Iris pigment epithelial cell (primary cell): ENCODE measurements at places on chromosomes 6 and 20.

GRCh38 chr6:151822252-151823111 lies 15.0 kb downstream of the ESR1 start:
- DNase-seq: no peak

DNA sequence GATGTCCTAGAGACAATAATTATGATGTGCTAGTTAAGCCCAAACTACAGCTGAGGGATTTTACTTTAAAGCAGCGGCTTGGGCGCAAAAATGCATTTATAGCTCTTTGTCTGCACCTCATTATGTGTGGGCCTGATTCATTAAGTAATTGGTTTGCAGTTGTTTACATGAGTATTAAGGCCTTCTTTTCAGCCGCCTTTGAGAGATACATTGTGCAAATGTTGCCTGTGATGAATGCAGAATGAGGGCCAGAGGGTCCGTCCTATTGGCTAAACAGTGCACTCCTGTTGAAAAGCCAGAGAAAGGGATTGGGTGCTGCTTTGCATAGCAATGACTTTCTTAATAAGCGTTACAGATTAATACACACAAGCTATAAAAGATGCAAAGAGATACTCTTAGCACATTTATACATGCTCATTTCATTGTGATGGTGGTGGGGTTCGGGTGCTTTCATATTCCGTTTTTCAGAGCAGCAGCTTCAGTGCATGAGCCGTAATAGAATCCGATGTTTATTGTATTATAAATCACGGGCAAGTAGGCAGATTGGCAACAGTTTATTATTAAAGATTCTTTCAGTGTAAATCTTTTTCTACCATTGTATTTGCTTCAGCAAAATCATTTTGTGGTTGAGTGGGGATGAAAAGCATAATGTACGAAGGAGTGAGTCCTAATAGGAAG lies 68.2 kb upstream of the XRN2 start:
- DNase-seq: no peak

DNA sequence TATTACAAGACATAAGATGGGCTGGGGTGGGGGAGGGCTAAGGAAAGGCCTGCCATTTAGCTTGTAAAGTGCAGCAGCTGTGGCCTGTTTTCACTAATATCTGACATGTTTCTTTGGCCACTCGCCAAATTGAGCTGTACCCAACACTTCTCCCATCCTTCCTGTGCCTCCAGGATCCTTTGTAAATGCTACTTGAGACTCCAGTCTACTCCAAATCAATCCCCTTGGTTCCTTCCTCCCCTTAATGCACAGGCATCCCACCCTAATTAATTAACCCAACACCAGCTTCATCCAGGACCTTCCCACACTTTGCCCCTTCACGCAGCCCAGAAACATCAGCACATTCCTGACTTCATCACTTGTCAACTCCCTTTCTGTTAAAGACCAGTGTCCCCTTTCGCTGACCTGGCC lies 55.0 kb upstream of the TCF21 start:
- DNase-seq: no peak

DNA sequence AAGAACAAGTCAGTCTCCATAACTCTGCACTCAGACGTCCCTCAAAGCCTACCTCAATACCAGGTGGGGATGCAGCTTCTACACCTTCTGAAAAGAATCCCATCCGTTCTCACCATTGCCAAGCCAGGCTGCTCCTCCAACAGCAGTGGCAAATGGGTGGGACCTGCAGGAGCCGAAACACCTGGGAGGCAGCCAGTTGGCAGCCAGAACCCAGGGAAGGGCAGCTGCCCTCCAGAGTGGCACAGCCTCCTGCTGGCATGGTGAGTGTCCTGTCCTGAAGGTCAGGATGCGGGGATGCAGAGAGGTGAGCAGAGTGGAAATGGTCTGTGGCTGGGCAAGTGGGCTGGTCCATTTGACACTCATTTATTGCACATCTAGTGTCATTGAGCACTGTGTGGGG lies 210.6 kb upstream of the CDH4 start:
- DNase-seq: no peak

DNA sequence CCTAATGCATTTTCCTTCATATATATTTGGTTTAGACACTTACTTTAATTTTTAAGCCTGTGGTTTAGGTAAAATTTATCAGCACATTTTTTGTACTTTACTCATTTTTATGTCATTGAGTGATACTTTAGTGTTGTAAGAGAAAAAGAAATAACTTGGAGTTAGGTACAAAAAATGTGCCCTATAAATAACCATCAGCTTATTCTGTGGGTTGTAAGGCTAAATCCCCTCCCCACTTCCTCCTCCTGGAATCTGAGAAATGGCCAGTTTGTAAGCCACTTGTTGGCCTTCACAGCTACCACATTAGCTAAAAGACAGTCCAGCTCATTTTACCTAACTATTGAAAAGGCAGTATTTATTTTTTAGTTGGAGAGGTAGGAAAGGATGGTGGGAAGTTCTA lies 576.3 kb downstream of the PKHD1 start:
- DNase-seq: peak; percentile 59

GRCh38 chr6:33619166-33619840 lies 1.8 kb upstream of the ITPR3 start:
- no peak for DNase-seq

DNA sequence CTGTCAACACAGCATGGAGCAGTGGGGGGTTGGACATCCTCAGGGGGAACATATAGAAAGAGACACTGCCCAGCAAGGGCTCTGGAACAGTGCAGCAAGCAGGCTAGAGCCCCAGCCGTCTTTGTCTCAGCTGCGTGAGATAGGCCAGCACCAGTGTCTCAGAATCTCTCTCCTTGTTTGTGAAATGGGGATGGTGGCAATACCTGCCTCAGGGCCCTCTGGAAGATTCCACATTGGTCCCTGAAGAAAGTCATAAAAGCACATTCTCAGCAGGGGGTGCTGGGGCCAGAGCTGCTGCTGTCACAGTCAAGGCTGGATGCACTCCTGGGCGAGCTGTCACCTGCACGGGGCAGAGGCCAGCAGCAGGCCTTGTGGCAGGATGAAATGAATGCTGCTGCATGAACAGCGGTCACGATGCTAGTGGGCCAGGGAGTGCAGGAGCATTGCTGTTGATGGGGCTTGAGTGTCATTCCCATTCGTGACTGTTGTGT lies 121.7 kb downstream of the SYCP2 start:
- DNase-seq: no peak

DNA sequence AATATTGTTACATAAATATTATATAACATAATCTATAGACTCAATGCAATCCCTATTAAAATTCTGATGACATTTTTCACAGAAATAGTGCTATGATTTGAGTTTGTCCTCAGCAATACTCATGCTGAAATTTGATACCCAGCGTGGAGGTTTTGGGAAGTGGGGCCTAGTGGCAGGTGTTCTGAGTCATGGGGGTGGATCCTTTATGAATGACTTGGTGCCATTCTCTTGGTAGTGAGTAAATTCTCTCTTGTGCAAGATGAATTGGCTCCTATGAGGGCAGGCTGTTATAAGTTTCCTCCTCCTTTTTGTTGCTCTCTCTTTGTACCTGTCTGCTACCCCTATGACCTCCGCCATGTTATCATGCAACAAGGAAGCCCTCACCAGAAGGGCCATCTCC lies 65.8 kb downstream of the SHPRH start:
- DNase-seq: peak; percentile 52

DNA sequence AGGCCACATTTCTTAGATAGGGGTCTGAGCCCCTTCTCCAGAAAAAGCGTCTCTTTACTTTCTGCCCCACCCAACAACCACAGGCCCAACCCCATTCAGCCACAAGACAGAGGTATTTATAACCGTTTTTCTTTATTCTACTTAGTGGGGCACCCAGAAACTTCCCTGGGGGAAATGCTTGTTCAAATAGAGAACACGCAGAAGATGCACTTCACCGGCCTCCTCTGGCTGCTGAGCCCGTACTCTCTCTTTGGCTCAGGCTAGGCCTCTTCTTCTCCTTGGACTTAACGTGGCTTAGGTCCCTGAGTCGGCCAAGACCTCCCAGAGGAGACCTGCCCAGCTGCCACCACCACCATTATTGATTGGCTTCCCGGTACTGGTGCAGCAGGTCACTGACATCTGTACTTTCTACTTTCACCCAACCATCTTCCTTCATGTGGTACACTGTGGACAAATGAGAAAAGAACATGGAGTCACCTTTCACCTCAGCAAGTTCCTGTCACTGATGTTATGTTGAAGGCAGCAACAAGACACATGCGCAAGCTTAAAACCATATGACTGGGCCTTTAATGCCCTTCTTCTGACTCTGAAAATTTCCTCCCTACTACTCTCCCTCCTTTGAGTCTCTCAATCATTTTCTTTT lies 2.2 kb upstream of the TAP2 start:
- no peak for DNase-seq

DNA sequence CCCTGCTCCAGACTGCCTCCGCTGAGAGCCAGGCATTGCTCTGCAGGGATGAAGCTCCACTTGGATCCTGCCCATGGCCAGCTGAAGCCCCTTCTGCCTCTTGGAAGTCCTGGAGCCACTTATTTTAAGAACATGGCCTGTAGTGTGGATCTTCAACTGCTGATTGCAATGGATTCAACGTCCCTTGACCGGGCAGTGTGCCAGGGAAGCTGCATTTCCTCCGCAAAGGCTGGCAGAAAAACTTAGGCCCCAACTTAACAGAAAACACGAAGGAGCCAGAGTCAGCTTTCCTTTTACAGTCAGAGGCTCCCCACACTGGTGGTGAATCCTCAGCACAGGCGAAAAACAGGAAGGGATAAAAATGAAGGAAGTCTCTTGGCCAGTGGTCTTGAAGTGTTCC lies 26.3 kb upstream of the FOXQ1 start:
- DNase-seq: no peak

DNA sequence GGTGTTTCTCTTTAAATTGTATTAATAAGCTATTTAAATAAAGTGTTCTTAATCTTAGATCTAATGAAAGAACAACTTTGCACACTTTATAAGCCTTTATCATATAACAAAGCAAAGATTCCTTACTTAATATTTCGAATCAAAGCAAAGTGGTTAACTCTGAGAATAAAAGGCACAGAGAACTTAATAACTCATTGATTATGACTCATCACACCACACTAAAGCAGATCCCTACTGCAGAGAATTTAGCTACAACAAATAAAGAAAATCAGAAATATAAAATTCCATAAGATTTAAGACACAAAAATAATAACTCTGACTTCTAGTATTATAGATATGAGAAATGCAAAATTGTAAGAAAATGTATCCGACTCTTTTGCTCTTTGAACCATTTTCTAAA lies 135.6 kb upstream of the RUNX2 start:
- peak; percentile 34 for DNase-seq
